ENCODE measurements at places on chromosomes 5 and 9. TPM values are rescaled to one million over a fixed set of nuclear protein-coding genes. Genes with fewer than 3 reads are reported as not detected.

EIF4EBP3 gene
- total RNA-seq = 3.6 TPM

DDX4 gene
- not detected for total RNA-seq

FCN2 gene
- not detected for total RNA-seq

MSMP gene
- total RNA-seq = 0.31 TPM

TMEM174 gene
- total RNA-seq = not detected

TOR1A gene
- 61.3 TPM for total RNA-seq

CD74 gene
- total RNA-seq = not detected

CDHR2 gene
- total RNA-seq = 0.02 TPM
